ENCODE measurements at places on chromosomes 6 and 20.
A peak's percentile ranks its signal among the peaks of the same experiment; 100 is the strongest.

- DNase-seq: no peak
These were observed 109.2 kb upstream of the CDYL start for GRCh38 chr6:4666886-4667513.

GRCh38 chr20:25061821-25062530 lies 4.0 kb upstream of the ACSS1 start:
- no peak for DNase-seq

DNA sequence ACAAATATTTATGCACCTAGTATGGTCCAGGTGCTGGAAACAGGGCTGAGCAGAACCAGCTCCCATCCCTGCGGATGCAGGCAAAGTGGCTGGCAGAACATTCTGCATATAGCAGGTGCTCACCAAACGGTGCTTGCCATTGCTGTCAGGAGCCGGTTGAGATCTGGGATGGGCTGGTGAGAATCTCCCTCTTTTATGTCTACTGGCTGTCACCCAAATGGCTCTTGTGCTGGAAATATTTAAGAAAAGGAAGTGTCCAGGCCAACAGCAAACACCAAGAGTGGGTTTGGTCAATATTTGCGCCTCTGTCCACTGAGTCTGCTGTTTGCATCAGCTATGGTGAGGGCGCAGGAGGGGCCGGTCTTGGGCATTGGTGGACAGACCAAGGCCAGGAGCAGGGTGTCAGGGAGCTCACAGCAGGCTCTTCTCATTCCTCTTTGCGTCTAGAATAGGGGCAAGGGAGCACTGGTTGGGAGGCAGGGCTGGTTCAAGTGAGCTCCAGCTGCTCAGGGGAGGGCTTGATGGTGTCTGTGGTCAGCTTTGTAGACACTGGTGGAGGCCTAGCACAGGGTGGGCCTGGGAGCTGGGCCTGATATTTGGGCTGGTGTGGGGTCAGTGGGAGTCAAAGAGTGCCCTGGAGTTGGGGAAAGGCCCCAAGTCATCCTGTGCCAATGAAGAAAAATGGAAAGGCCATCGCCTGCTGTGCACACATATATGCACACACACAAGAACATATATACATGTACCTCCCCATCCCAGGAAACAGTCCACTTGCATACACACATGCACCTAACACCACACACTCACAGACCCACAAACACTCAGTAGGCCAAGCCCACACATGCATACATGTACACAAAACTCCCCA lies 1.4 kb upstream of the BPIFB2 start:
- no peak for DNase-seq

DNA sequence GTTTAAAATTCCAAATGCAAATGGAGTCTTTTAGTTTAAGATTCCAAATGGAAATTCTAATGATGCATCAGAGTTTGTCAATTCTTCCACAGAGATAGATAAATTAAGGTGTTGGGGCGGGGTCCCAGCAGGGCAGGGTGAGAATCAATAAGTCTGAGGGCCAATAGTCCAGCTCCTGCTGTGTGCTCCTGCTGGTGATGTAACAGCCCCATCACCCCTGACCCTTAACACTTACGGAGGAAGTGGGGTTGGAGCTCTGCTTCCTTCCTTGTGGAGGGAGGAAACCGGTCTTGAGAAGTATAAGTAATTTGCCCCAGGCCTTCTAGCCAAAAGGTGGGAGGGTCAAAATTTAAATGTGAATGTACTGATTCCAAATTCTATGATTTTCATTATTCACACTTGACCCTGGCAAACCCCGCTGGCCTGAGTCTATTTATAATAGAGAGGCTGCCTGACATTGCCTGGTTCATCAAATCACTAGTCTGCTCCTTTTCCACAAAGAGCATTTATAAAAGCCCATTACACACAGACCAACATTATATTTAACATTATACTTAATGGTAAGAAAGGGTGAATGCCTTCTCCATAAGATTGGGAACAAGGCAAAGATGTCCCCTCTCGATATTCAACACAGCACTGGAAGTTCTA lies 17.2 kb downstream of the ZBTB2 start:
- no peak for DNase-seq

DNA sequence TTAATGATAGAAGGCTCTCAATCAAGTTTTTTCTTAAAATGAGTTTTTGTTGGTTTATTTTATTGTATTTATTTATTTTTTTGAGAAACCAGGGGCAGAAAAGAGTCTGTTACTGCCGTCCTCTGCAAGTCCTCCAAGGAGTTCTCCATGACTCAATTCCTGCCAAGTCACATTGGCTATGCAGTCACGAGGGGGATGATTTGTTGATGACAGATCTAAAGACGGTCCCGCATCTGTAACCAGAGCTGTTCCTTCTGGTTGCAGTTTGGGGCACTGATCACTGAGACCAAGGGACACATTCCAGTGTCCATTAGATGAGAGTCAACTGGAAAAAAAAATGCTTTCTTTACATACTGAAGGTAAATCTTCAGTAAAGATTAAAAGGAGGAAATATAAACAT lies 13.9 kb upstream of the TSHZ2 start:
- no peak for DNase-seq

DNA sequence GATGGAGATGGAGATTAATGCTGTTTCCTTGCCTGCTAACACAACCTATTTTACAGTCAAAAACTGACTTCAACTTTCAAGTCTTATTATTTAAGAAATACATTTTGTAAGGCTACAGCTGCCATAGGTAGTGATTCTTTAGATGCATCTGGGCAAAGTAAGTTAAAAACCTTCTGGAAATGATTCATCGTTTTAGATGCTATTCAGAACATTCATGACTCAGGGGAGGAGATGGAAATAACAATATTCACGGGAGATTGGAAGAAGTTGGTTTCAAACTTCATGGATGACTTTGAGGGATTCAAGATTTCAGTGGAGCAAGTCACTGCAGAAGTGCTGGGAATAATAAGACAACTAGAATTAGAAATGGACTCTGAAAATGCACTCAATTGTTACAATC lies 174.9 kb upstream of the GGTLC1 start:
- DNase-seq: no peak

GRCh38 chr20:48178633-48179032 lies 393.4 kb upstream of the SULF2 start:
- no peak for DNase-seq

DNA sequence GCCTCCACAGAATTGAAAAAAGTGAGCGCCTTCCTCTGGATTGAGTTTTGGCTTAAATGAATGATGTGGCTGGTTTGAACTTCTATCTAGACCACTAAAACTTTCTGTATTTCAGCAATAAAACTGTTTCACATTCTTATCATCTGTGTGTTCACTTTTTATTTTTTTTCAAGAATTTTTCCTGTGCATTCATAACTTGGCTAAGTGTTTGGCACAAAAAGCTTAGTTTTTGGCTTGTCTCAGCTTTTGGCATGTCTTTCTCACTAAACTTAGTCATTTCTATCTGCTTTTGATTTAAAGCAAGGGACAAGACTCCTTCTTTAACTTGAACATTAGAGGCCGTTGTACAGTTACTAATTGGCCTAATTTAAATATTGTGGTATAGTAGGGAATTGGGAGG lies 1015.1 kb downstream of the EPHA7 start:
- DNase-seq: no peak

GRCh38 chr6:142929751-142930358 lies 15.1 kb downstream of the HIVEP2 start:
- DNase-seq: no peak

- DNase-seq: no peak
These were observed 14.6 kb upstream of the MTCL3 start for GRCh38 chr6:127533736-127534135.

DNA sequence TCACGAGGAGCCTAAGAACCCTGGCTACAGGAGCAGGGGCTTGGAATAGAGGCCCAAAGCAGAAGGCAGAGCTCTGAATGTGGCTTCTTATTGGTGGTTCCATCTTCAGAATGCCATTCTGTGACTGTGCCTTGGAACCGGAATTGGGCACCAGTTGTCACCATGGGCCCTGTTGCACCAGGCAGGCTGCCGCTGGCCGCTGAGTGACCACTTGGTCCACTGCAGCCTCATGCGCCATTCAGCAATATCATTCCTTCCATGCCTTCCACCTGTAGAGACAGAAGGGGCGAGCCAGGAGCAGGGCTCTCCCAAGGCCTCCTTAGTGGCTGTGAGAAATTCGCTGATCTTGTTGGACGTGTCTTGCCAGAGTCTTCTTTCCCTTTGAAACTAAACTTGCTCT lies 270.3 kb upstream of the CHD6 start:
- no peak for DNase-seq

DNA sequence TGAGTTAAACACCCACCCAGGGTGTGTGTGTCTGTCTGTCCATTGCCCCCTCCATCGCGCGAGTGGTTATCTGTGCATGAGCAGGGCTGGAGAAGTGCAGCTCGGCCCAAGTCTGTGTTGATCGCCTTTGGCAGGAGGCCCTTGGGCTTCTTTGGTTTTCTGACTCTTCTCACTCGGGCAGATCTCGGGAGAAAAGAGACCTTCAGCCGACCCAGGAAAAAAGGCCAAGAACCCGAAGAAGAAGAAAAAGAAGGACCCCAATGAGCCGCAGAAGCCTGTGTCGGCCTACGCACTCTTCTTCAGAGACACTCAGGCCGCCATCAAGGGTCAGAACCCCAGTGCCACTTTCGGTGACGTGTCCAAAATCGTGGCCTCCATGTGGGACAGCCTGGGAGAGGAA lies 132.9 kb downstream of the JPH2 start:
- no peak for DNase-seq

DNA sequence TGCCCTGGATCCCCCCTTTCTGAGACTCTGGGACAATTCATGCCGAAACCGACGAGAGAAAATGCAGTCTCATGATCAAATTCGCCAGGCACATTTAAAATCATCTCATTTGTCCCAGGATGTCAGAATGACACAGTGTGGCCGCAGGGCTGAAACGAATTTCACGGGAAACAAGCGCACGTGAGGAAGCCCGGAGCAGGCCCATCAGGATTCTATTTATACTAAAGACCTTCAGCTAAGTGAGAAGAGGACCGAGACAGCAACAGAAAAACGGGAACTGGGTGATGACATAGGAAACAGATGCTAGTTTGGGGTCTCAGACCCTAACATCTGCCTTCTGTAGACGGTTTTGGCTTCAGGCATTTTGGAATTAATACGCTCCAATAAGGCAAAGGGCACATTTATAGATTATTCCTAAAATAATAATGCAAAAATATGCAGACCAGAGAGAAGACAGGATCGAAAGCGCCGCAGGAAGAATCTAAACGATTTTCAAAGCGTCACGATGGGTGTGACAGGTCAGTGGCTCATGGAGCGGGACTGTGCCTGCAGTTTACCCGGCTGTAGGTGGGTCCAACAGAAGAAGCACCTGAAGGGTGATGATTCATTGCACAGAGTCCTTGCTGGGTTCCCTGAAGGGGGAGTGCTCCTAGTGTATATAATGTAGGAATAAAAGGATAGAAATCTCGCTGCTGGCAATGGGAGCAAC lies 80.8 kb upstream of the MPC1 start:
- peak; percentile 49 for DNase-seq

- DNase-seq: no peak
These were observed 151.8 kb upstream of the HEY2 start for GRCh38 chr6:125597411-125598253.

- no peak for DNase-seq
These were observed 69.8 kb downstream of the ZMYND8 start for GRCh38 chr20:47286681-47287080.

DNA sequence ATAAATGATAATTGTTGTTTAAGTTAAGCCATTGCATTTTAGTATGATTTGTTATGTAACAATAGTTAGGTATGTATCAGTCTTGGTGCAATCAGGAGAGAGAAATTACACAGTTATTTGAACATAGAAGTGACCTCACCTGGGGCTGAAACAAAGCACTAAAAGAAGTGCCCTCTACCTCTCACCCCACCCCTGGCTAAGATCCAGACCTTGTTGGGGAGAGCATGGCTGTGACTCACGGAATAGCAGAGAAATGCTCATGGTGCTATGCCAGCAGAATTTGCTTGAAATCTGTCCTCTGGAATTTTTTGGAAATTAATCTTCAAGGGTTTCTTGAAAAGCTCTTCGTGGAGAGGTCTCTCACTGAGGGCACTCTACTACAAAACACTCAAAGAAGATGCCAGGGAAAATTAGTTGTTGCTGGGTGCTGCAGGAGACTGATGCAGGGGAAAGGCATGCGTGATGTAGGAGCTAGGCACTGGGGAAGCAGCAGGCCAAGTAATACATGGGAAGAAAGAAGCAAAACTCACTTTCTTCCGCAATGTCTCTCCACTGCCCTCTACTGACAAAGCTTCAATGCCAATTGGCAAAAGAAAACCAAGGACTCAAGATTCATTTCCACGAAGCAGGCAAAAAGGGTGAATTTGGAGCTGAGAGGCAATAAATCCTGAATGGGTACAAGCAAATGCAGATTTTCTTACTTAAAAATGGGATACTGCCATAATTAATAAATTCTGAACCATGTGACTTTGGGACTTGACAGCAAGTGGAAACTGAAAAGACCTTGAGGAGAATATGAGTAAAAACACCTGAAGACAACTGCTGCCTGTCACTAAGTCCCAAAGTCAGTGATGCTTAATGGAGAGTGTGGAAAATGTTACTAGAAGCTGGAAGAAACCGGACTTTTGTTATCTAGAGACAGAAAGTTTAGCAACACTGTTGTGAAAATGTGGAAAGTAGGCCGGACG lies 136.3 kb upstream of the ZNF184 start:
- peak; percentile 40 for DNase-seq

DNA sequence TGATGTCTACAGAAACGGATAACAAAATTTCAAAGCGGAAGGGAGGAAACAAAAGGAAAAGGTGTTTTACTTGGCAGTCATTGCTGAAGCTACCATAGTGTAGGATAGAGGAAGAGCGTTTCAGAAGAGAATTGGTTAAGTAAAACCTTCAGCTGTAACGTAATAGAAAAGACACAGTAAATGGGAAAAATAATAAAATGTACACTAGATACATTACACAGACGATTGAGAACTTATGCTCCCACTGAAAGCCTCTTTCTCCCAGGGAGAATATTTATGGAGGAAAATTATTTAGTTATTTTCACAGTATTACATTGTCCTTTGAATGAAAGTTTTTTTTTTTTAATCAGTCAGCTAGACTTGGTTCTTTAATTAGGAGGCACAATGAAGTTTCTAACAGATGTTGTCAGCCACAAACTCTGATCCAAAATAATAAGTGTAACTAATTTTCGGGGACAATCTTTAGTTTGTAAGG lies 90.7 kb upstream of the PRDM1 start:
- DNase-seq: no peak

DNA sequence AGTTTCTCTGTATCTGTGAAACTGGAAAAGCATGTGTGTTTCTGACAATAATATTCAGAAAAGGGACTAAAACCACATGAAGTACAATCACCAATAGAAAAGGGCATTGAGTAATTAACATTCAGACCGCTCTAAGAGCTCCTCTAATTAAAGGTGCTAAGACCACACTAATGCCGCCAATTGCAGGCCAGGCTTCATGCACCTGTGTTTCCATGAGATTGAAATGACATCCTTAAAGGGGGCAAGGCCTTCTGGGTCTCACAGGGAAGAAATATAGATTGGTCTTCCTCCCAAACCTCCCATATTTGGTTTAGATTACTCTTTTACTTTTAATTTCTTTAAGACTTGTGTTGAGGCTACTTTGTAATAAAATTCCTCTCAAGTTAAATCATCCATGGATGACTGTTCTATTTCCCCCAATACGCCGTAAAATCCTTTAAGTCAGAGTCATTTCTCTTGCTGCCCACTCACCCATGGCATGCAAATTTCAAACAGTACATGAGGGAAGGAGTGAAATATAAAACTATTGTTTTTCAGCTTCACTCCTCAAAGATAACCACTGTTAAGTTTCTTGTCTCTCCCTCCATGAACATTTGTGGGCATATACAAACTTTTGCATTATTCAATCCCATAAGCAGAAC lies 110.6 kb downstream of the UBE3D start:
- DNase-seq: no peak

GRCh38 chr6:118529756-118530155 lies 18.3 kb upstream of the PLN start:
- no peak for DNase-seq
